ACHN (cell line): ENCODE measurements at places on chromosomes 6 and 20.

- no peak for DNase-seq
Observed at GRCh38 chr6:167532410-167533288, 207.8 kb downstream of the TTLL2 start.

- no peak for DNase-seq
Observed at GRCh38 chr6:163284151-163284550, 130.4 kb upstream of the QKI start.

GRCh38 chr20:48766961-48767960 is 60.5 kb downstream of the PREX1 start:
- DNase-seq: no peak

DNA sequence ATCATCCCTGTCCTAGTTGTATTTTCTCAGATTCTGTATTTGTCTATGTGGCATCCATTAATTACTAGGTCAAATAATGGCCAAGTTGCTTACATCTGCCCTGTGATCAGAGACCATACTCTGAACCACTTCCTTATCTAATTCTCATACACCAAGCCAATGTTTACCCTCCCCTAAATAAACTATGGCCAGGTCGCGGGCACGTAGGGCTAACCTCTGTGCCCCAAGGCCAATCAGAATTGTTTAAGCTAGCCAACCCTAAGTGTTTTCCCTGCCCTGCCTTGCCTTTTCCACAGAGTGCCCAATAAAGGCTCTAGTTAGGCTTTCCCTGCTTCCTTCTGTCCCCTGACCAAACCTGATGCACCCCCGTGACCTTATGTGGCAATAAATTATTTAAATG is 2.8 kb upstream of the CALHM4 start:
- no peak for DNase-seq

DNA sequence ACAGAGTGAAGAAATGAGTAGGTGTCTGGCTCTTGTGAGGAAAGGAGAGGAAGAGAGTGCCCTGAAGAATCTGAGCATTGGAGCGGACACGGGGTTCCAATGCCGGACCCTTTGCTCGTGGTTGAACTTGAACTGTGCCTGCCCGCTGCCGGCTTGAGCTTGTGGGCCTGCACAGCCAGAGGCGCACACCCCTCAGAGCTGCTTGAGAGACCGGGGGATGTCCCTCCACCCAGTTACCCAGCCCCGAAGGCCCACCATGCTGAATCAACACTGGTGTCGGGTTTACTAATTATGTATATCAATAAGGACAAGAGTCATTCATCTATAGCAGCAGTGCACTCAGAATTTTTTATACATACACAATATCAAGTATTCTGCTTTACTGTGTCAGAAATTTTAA is 218.3 kb upstream of the CST7 start:
- no peak for DNase-seq

- DNase-seq: no peak
Observed at GRCh38 chr6:1600764-1601157, 9.0 kb upstream of the FOXC1 start.

DNA sequence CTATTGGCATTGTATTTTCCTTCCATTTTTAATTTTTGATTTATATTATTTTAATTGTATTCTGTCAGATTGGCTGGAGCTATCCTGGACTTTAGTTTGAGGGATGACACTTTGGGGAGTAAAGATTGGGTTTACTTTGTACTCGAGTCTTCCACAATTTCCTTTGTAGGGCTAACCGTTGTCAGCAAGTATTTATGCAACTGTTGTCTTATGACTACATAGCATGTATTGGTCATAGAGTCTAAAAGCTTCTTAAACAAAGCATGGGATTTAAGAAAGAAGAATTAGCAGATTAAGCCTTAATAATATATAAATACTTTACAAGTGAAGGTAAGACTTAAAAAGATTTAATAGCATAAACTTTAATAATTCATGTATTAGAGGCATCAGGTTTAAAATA is 19.6 kb downstream of the FARS2 start:
- no peak for DNase-seq

GRCh38 chr6:15507746-15508145 is 155.1 kb downstream of the DTNBP1 start:
- no peak for DNase-seq

DNA sequence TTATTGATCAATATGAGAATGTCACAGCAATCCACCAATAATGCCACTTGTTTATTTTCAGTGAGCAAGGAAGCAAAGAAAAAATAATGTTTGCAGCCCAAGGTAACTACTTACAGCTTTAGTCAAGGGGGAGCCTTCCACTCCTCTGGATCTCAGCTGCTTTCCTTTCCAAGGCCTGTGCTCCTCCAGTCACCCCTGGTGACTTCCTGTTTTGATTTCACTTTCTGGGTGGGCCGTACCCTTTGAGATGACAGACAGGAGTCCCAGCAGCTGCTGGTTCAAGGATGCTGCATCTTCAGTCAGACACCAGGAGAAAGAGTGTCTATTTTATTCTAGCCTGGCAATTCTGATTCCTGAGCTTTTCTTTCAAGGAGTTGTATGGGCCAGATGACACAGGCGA is 5.6 kb upstream of the VNN2 start:
- peak; percentile 70 for DNase-seq

DNA sequence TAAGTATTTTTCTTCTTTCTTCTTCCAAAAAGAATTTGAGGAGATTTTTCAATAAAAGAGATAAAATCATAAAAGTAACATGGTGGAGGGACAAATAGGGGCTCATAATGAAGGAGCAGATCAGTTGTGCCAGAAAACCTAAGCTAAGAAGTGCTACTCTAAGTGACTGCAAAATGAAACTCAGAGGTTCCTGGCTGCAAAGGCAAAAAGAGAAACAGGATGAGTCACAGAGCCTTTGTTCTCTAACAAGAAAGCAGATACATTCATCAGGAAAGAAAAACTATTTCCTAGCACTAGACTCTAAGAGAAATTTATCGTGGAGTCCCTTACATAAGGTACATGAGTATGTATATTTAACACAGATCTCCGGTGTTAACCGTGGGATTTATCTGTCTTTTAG is 49.8 kb downstream of the TSHZ2 start:
- DNase-seq: no peak

GRCh38 chr6:8736156-8736895 is 301.0 kb upstream of the SLC35B3 start:
- DNase-seq: no peak

- DNase-seq: no peak
Observed at GRCh38 chr20:47551841-47552240, 50.2 kb downstream of the NCOA3 start.

DNA sequence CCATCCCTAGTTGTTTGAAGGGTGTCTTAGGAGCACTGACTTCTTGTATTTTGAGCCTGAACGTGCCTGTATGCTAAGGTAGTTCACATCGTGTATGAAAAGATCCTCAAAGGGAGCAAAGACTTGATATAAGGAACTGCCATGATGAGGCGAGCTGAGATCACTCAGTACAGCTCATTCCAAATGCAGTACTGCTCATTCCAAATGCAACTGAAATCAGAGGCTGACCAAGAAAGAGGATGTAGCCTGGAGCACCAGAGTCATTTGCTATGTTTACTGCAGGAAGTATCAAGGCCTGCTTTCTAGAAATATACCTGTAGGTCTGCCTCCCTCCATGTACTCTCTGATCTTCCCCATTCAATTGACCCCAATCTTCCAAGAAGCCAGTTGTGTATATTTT is 832.2 kb downstream of the EYS start:
- DNase-seq: no peak

GRCh38 chr6:34333858-34334257 is 58.6 kb downstream of the NUDT3 start:
- DNase-seq: no peak

GRCh38 chr6:158860279-158860865 is 41.2 kb upstream of the EZR start:
- DNase-seq: no peak

- no peak for DNase-seq
Observed at GRCh38 chr20:24059174-24059573, 70.6 kb upstream of the GGTLC1 start.

- DNase-seq: no peak
Observed at GRCh38 chr6:131005439-131006016, 57.5 kb downstream of the EPB41L2 start.

GRCh38 chr6:150409576-150410066 is 40.8 kb downstream of the IYD start:
- no peak for DNase-seq

GRCh38 chr20:42678895-42679294 is 510.8 kb downstream of the PTPRT start:
- DNase-seq: peak; percentile 46

DNA sequence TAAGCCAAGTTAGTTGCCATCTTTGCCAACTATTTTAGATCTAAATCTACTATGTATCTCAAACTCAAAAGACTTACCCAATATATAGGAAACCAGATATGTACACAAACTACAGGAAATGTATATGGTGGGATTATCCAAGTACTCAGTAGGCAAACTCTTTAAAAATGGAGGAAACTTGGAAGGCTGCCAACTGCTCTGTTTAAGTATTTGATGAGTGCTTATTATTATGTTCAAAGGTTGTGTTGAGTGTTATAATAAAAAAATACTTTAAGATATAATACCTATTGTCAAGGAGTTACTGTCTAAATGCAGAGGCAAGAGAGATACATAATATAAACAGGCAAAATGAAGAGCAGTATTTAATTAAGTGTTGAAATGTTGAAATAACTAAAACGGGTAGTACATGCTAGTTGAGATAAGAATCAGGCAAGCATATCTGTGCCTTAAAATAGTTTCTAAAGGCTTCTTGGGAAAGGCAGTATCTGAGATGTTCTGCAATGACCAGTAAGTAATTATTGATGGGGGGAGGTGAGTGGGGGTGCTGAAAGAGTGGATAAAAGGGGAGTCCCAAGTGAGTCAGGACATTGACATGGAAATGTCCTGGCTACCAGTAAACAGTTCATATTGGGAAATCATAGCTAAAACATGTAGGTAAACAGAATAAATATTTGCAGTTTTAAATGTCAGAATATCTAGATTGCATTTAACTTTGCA is 6.5 kb upstream of the DST start:
- no peak for DNase-seq

- no peak for DNase-seq
Observed at GRCh38 chr20:22536956-22537756, 47.2 kb downstream of the FOXA2 start.

DNA sequence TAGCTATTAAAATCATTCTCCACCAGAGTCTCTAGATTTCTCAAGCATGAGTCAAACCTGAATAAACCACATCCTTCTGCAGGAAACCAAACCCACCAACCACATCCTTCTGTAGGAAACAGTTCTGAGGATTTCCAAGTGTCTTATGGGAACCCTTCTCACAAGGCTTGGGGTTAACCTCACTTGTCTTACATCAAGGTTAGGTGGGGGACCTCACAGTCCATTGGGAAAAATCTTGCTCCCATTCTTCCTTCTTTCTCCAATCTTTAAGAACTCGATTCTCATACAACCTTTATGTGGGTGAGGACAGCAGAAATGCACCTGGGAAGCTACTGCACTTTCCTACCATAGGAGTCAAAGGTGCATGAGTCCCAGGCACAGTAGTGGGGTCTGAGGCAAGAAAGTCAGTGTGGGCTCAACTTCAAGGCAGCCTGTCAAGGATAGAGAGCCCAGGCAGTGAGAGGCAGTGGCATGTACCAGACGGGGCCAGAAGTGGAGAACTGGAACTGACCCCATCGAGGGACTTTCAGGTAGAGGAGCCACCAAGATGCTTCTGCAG is 114.5 kb downstream of the SLC22A3 start:
- DNase-seq: peak; percentile 81

GRCh38 chr20:3433744-3434143 is 26.3 kb upstream of the DNAAF9 start:
- no peak for DNase-seq

DNA sequence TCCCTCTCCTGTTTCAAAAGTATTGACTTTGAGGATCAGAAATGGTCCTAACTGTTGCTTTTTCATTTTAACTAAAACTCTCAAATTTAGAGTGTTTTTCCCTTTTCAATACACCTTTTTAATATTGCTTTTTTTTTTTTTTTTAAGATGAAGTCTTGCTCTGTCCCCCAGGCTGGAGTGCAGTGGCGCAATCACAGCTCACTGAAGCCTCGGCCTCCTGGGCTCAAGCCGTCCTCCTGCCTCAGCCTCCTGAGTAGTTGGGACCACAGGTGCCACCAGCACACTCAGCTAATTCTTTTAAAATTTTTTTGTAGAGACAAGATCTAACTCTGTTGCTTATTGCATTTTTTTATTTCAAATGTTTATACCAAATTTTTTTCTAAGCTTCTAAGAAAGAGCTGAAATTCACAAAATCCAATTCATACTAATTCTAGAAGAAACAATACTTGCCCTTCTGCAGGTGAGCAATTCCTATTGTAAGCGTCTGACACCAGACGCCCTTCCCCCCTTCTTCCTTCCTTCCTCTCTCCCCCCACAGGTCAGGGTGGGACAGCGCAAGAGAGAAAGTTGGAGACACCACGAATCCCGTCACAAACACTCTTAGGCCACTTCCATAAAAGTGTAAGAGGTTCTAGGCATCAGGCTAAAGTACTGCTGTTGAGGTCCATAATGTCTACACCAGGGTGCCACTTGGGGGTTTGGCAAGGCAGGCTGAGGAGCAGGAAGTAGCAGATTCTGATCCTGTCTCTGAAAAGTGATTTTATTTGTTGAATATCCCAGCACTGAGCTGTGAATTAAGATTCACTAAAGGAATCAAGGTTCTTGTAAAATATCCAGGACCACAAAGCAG is 12.8 kb downstream of the DLL1 start:
- no peak for DNase-seq

- peak; percentile 25 for DNase-seq
Observed at GRCh38 chr6:3259491-3259958, 778 bp downstream of the PSMG4 start.

DNA sequence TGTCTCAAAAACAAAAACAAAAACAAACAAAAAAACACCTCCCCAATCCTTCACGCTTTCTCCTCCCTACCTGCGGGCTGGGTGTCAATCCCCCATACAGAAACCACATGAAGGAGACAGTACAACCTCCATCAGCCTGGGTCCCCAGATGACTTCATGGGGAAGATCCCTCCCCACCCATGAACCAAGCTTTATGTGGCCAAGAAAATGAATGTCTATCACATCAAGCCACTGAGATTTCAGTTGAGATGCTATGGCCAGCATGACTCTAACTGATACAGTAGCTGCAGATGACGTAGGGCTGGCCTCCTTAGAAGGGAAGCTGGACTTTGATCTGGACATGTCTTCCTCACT is 21.2 kb upstream of the BNIP5 start:
- DNase-seq: no peak

GRCh38 chr20:50536333-50536732 is 26.1 kb downstream of the PTPN1 start:
- no peak for DNase-seq

GRCh38 chr6:169144356-169144755 is 109.3 kb downstream of the THBS2 start:
- no peak for DNase-seq

DNA sequence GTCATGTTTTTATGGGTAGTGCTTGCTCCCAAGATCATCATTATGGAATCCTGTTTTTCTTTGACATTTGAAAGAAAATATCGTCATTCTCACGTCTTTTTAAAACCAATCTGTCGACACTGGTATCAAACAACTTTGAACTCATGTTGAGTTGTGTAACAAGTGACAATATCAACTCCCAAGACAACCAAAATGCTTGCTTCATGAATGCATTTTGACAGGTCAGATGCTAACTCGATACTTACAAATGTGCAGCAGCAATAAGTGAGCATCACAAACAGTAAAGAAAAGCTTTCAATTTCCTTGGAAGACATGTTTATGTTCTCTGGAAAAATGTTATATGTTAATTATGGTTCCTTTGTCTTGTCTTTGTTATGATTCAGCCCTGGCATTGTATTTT is 125.9 kb downstream of the EPHA7 start:
- no peak for DNase-seq

- DNase-seq: no peak
Observed at GRCh38 chr6:75345413-75345812, 60.8 kb upstream of the TMEM30A start.

GRCh38 chr6:22254886-22255285 is 42.0 kb downstream of the PRL start:
- no peak for DNase-seq

GRCh38 chr20:47774131-47774777 is 11.0 kb downstream of the SULF2 start:
- DNase-seq: no peak
